Jurkat, Clone E6-1 (cell line): ENCODE measurements at places on chromosomes 7 and 10.

GRCh38 chr7:45456747-45457524 lies 117.2 kb upstream of the ADCY1 start:
- no peak for DNase-seq

DNA sequence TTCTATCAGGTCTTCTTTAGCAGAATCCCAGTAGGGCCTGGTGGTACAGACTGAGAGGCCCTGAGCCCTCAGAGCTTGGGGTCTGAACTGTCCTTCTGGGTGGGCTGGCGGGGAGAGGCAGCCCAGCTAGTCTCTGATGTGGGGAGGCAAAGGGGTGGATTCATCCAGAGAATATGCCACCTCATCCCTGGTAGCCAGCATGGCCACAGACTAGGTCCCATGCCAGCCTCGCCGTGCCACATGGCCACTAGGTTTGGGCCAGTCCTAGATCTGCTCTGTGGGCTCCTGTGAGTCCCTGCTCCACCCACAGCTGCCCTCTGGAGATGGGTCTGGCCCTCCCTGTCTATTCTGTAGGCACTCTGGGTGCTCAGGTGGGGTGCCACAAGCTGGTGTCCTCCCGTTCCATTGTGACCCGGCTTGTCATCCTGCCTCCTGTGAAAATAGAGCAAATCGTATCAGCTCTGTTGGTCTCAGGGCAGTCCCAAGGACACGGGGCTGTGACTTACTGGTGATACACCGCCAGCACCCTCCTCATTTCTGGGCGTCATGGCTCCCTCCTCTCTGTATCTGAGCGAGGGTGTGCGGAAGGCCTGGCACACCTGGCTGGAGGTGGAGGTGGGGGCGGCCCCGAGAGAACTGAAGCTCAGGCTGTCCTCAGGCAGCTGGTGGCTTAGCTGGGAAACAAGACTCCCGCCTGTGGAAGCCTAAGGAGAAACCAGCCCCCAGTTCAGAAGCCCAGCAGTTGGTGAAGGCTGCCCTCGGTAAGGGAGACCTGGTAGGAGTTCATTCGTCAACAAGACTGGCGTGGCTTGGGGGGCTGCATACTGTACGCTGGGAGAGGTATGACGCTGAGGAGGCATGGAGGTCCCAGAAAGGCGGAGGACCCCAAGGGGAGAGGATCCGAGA lies 33.3 kb downstream of the UNC5B start:
- no peak for DNase-seq

GRCh38 chr7:132683896-132684690 lies 107.8 kb upstream of the PLXNA4 start:
- no peak for DNase-seq

GRCh38 chr10:79936625-79937615 lies 12.0 kb downstream of the SFTPD start:
- DNase-seq: no peak

DNA sequence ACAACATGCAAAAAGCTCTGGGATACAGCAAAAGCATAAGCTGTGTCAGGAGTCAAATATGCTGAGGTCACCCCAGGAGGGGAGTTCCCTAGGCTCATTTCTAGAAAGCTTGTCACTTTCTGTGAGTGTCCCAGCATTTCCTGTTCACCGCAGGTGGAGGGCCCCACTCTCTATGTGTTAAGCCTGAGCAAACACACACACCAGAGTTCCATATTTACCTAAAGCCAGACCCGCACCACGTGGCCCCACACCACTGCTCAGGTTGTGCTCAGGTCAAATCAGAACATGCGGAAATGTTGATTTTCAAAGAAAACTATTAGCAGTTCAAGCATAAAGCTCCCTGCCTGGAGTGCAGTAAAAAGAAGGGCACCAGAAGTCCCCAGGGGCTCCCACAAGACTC lies 259.6 kb upstream of the PPP2R2D start:
- no peak for DNase-seq

DNA sequence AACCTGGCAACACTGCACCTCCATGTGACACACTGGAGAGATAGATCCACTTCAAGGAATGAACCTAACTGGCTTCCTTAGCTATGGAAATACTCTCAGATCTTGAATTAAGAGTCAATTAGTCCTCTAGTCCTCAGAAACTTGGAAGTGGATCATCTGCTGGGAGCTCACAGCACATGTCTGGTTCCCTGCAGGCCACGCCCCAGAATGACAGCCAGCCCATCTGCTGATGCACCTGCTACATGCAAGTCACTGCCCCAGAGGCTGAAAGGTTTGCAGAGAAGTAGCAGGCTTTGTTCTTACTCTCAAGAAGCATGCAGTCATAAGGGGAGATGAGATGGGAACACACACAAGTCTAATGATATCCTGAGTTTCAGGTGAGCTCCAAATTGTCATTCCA lies 275.9 kb downstream of the SKAP2 start:
- no peak for DNase-seq

DNA sequence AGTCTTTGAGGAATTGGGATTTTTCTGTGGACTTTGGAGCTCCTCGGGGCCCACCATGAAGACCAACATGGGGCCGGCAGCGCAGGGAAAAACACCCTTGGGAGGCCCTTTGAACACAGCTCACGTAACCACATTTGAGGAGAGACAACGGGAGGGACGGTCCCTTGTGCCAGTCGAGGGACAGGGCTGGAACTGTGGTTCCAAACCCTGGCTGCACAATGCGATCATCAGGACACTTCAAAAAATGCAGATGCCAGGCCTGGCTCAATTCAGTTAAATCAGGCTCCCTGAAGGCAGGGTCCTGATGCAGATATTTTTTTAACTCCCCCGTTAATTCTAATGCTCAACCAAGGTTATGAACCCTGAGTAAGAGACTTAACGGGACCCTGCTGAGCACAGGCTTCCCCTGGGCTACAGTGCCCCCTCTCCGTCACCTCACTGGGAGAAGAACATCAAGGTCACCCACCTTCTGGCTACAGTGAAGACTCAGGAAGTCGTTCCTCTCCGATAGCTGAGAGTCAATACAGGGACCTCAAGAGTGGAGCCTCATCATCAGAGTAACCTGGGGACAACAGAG lies 30.4 kb downstream of the LYZL1 start:
- no peak for DNase-seq

GRCh38 chr7:153381275-153382040 lies 621.9 kb downstream of the ACTR3B start:
- DNase-seq: peak; percentile 28

DNA sequence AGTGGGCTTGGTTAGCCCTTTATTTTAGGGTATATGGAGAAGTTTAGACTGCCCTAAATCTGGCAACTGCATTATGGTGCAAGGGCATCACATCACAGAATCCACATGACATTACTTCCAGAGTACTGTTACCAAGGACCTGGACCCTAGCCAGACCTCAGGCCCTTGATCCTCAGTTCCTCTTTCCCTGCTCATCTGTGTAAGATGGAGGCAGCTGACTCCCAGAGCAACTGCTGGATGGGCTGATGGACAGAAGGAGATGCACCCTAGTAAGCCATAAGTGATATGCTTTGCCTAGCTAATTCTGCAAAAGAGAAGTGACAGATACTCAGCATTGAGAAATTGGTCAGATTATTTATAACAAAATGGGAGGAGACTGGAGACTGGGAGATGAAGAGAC lies 131.7 kb downstream of the DYNC1I1 start:
- DNase-seq: no peak

- DNase-seq: no peak
These were observed 21.8 kb upstream of the SMNDC1 start for GRCh38 chr10:110326351-110327032.

DNA sequence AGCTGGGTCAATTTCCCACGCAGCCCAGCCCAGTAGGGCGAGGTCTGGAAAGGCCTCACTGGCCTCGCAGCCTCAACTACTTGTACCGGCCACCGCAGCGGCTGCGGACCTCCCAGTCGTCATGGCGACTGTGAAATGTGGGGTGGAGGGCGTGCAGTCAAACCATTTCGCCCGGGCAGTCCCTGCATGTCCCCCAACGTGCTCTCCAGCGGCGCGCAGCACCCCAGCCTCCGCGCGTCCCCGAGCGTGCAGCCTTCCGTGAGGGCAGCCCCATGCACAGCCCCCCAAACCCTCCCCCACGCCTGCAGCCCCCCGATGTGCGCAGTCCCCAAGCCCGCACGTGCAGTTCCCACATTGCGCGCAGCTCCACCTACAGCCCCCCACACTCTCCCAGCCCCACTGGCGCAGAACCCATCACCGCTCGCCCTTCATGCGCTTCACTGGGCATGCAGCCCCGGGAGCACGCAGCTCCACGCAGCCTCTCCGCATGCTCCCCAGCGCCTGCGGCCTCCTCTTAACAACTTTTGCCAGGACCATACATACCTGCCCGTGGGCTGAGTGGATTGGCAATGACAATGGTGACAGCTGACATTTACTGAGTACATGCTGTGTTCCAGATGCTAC lies 34.5 kb upstream of the SFTPD start:
- DNase-seq: no peak

DNA sequence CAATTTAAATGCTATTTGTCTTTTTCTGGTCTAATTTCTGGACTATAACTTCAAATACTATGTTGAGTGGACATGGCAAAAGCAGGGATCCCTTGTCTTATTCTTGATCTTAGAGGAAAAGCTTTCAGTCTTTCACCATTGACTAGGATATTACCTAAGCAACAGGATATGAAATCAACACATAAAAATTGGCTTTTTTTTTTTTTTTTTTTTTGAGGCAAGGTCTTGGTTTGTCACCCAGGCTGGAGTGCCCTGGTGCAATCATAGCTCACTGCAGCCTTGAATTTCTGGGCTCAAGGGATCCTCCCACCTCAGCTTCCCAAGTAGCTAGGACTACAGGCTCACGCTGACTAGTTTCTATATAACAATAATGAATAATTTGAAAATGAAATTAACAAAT lies 90.8 kb downstream of the JMJD1C start:
- DNase-seq: no peak

GRCh38 chr7:151804756-151805155 lies 72.2 kb downstream of the PRKAG2 start:
- DNase-seq: no peak

DNA sequence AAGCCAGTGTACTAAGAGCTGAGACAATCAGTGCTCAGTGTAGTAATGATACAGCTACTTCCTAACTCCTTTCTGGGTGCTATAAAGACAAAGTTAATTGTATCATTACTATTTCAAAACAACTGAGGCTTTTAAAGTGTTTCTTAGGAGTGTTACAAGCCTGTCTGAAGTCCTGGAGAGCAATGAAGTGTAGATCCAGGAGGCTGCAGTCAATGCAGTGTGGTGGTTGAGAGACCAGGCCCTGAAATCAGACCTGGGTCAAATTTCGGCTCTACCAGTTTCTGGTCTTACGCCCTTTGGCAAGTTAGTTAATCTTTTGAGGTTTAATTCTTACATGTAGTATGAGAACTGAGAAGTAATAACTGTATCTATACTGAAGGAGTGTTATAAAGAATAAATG lies 387.0 kb downstream of the SDK1 start:
- no peak for DNase-seq

DNA sequence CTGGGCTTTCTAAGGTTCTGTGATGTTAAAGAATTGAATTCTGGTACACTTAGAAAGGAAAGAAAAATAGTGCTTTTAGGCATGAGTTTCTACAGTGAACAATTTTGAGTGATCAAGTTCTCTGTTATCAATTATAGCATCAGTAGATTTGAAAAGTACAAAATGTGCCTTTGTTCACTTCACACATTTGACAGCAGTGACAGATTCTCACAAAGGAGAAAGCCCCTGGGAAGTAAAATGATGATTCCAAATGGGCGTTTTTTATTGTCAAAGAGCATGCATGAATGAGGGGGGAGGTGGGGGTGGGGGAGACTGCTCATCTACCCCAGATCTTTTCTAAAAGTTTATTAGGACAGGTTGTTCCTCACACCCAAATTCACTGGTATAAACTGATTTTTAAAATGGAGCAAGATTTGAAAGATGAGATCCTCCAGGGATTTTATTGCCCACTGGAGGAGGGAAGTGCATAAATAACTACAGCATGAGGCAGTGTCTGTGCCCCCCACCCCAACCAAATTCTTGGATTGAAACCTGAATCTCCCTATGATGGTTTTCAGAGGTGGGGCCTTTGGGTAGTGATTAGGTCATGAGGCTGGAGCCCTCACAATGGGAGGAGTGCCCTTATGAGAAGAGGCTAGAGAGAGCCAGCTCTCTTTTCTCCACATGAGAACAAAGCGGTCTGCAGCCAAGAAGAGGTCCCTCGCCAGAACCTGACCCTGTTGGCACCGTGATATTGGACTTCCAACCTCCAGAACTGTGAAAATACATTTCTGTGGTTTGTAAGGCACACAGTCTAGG lies 79.5 kb downstream of the AOAH start:
- DNase-seq: no peak

DNA sequence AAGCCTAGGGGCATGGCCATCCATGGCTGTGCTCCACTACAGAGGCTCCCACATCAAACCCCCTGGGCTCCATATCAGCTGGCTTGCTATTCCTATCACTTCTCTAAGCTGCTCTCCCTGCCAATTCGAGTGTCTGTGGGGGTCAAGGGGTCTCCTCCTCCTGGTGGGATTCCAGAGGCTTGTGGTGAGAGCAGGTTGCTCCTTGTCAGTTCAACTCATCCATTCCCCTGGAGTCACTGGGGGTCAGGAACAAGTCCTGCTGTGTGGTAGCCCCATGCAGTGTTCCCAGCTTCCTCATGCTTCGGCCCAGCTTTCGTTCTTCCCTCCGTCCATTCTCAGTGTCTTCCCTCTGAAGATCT lies 86.6 kb upstream of the UNC5B start:
- DNase-seq: no peak

DNA sequence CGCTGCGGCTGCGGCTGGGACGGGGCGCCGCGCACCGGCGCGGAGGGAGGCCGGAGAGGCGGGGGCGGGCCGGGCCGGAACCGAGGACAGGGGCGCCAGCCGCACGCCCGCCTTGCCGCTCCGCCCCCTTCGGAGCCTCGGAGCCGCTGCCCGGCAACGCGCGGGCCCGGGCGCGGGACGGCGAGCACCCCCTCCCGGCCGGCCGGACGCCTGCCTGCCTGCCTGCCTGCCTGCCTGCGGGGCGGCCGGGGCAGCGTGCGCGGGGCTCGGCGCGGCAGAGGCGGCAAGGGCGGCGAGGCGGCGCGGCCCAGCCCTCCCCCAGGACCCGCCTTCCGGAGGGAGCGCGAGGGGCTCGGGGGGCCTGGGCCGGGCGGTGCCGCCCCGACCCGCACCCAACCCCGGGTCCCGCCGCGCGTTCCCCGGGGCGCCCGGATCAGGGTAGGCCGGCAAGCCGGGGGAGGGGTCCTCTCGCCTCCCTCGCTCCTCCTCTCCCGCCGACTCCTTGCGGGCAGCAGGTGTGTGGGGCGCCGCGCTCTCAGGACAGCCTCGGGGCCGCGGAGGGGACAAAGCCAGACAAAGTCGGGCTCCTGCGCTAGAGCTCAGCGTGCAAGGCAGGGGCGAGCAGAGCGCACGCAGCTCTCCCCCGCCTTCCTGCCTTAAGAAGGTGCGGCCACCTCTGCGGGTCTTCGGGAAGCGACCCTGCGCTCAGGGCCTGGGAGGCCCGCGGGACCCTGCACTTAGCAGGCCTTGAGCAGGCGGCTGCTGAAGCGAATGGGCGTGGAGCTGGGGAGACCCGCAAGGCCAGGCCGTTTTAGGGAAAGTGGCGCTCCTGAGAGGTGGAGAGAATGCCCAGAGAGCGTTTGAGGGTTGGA lies at the start of gene KIAA1549:
TSS of gene KIAA1549 (minus strand) at position 58 of the 872 bp plus-strand sequence. CDS start 120 bp downstream, outside the sequence.
- no peak for DNase-seq
